ENCODE measurements at places on chromosomes 5 and 9. TPM values are rescaled to one million over a fixed set of nuclear protein-coding genes. Genes with fewer than 3 reads are reported as not detected.
A peak's percentile ranks its signal among the peaks of the same experiment; 100 is the strongest.

CCL27 gene
- not detected for total RNA-seq

DNA sequence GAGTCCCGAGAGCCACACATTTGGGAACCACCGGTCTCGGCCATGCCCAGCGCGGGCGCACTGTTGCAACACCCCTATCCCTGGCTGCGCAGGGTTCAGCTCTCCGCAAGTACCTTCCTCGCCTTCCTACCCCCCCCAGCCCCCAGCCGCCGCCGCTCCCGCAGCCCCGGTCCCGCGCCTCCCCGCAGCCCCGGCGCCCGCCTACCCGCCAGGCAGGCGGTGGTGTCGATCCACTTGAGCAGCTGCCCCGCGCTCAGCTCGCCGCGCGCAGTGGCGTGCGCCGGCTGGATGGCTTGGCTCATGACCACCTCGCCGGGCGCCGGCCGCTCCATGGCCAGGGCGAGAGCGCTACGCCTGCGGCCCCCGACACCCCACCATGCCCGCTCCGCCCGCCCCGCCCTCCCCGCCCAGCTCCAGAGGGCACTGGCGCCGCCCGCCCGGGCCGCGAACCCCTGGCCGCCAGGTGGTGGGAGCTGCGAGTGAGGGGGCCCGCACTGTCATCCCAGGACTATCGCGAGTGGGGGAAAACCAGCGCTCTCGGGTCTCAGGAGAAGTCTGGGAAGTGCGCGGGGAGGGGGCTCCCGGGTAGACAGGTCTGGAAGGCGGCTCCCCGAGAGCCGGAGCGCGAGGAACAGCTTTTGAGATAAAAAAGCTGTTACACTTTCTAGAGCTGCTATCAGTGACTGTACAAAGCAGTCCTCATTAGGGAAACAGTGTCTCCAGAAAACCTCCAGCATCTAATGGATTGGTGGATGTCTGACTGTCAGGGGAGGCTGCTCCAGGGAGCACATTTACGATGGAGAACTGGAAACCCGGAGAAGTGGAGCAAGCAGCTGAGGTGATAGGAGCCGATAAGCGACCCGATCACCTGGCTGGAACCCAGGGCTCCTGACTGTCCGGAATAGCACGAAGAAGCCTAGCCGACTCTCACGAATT is at the start of gene ACOT12:
Gene ACOT12, minus strand, starts transcription at position 352 of the 936 bp plus-strand sequence. Its CDS starts 20 bp downstream, at position 332.
- peaks cover 66% of the 10 kb centered on the region for H3K27me3 ChIP-seq
- H3K4me1 ChIP-seq = no peaks in the 10 kb centered on the region
- H3K36me3 ChIP-seq = peaks cover 3% of the 10 kb centered on the region
- peak within 1 kb of the TSS; percentile 62 for H3K4me3 ChIP-seq
- DNase-seq = peak; percentile 3
- H3K27ac ChIP-seq = no peak within 1 kb of the TSS

DNA sequence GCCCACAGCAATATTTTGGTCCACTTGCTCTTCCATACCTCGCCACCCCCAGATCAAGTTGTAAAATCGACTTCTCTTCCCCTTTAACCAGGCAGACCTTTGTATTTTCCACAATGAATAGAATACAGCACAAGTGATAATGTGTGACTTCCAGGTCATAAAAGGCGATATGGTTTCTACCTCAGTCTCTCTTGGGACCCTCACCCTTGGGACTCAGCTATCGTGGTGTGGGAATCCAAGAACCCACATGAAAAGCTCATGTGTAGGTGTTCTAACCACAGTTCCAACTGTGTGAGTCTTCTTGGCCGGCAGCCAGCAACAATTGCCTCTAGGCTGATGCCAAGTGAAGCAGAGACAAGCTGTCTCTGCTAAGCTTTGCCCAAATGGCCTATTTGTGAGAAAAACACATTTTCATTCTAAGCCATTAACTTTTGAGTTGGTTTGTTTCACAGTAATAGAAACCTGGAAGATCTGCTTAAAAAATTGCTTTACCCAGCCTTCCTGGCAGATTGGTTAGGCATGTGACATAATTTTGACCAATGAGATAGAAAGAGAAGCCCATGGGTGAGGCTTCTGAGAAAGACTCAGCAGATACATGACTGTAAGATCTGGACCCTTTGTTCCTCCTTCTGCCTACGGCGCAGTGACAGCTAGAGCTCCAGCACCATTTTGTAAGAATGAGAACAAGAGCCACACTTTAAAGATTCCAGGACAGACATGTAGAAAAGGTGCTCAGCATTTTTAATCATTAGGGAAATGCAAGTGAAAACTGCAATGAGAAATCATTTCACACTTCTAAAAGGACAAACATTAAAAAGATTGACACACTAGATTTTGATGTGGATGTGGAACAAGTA is 18.3 kb upstream of the MLLT3 start:
- DNase-seq = peak; percentile 73
- H3K36me3 ChIP-seq = no peaks in the 10 kb centered on the region
- peak overlapping the region; percentile 50 for H3K27ac ChIP-seq
- H3K27me3 ChIP-seq = no peaks in the 10 kb centered on the region

DNA sequence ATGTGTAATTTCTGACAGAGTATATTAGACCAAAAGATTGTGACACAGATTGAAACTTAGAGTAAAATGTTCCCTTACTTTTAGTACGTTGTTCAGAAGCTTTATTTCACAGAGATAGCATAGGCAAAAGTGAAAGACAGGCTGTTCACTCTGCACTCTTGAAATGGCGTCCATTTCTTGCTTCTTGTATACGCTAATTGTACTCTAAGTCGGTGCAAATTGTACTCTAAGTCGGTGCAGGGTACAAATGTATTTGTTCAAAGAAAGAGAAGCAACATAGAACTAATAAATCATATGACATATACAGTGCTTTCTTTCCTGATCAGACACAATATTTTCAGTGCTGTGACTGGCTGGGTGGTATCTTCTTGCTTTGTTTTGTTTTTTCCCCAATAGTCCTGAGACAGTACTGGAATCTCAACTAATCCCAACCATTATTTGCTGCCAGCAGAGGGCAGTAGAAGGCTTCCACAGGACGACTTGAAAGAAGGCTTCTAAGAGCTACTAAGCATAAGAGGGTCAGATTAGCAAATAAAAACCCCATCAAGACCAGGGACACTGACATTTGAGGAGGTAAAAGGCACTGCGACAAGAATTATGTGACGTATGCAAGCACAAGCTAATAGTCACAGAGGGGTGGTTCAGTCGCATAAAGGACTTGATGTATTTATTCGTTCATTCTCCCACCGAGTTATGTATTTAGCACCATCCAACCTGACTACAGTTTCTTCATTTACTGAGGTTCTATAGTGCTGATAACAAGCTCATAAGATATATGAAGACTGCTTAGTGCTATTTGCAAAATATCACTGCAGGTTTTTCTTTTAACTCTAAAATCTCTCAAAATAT is 831.8 kb downstream of the TAF11L14 start:
- no peak overlapping the region for H3K27ac ChIP-seq
- H3K4me3 ChIP-seq = no peak overlapping the region
- no peaks in the 10 kb centered on the region for H3K4me1 ChIP-seq
